BJ (cell line): ENCODE measurements at places on chromosomes 5 and 9.

DNA sequence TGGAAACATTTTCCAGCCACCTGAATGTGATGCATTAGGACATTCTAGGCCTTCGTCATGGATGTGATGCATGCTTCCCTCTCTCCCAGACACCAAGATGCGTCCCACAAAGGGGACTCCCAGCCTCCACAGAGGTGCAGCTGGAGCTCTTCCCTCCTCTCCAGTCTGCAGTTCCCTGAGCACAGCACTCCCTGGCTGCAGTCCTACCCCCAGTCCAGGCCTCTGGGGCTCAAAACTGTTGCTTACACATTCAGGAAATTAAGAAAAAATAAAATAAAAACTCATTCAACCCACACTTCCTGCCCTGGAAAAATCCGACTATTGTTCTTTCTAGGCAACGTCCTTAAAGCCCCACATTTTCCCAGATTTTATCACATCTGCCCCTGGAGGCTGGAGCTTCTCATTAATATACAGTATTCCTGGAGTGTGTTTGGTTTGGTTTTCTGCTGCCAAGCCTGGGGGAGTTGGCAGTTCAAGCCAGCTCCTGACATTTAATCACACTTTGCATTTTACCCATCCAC lies 78.4 kb upstream of the ICE1 start:
- DNase-seq = no peak

GRCh38 chr5:180658774-180659564 lies 9.6 kb upstream of the FLT4 start:
- no peak for DNase-seq

- DNase-seq = no peak
Observed at GRCh38 chr5:155957884-155958283, 369.1 kb upstream of the SGCD start.

GRCh38 chr9:93505541-93506132 lies 52.3 kb upstream of the FAM120AOS start:
- DNase-seq = no peak

DNA sequence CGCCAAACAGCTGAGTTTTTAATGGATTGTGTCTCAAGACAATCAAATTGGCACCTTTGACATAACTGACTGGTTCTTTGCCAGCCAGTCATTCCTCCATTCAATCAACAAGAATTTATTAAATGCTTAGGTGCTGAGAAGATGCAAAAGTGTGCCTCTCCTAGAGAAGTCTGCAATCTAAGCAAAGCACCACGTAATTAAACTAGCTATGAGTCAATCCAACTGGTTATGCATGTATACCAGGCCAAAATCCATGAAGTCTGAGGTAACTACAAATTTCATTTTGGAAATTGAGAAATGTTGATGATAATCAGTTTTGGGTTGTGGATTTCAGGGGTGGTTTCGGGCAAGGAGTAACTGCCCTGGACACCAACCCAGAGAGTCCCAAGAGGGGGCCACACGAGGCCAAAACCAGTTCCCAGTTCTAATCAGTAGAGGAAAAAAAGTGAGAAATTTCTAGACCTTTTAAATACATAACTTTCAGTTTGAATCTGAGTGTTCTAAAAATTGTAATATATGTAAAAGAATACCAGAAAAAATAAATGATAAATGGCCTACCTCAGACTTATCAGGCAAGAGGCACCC lies 92.6 kb downstream of the EFNA5 start:
- no peak for DNase-seq

GRCh38 chr5:37071901-37072581 lies 177.1 kb downstream of the CPLANE1 start:
- DNase-seq = peak; percentile 54

DNA sequence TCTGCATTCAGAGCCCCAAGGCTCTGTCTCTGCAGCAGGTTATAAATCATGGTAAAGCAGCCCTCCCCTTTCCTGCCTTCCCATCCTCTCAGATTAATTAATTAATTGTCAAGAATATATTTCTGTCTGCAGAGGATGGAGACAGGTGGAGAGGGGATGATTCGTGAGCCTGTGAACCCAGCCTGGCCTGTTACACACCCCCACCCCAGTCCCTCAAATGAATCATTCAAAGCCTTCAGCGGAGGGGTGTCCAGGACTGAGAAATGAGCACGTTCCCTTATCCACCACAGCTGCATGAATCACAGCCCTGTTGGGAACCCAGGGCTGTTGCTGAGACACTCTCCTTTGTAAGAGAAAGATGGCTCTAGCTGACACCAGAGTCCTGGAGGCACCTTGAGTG lies 56.0 kb downstream of the NIPAL4 start:
- peak; percentile 75 for DNase-seq

- no peak for DNase-seq
Observed at GRCh38 chr9:36169708-36170107, 520 bp downstream of the CCIN start.

- DNase-seq = no peak
Observed at GRCh38 chr5:57225553-57225952, 51.7 kb downstream of the GPBP1 start.

DNA sequence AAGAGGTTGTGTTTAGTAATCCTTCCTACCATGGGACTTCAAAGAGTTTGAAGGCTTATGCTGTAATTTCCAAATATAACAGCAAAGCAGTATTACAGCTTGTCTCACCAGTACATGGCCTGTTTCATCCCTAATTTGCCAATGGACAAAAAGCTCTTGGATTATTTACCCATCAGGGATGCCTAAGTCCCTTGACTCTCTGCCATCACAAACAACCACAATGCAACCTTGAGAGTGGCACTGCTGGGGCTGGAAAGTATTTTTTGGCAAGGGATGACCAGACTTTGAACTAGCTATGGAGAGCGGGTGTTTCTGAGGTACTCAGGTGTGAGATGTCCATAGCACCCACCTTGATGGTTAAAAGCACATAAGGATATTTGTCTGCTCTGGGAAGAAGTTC lies 9.1 kb downstream of the MAMDC2 start:
- DNase-seq = no peak

DNA sequence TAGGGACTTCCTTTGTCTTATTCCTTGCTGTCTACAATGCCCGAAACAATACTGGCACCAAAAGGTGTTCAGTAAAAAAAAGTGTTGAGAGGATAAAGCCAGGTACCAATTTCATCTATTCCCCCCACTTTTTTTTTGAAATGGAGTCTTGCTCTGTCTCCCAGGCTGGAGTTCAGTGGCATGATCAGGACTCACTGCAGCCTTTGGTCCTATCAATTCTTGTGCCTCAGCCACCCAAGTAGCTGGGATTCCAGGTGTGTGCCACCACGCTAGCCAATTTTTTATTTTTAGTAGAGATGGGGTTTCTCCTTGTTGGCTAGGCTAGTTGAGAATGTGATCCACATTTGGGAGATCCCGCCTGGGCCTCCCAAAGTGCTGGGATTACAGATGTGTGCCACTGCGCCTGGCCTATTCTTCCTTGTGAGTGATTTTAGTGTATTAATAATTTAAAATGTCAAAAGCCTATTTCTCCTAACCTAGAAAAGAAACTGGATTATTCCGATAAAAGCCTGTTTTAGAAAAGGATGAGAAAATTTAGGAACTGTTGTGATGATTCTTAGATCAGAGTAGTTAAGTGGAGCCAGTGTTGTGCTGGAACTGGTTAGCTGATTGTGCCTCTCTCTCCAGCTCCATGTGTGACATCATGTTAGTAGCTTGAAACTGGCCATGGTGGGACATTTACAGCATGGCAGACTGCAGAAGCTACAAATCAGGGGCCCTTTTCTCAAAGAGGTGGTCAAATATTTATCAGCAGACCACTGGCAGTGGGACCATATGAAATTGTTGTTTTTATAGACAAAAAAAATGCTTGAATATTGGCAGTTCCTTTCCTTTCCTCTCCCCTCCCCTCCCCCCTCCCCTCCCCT lies 14.3 kb downstream of the CDC42SE2 start:
- DNase-seq = no peak

DNA sequence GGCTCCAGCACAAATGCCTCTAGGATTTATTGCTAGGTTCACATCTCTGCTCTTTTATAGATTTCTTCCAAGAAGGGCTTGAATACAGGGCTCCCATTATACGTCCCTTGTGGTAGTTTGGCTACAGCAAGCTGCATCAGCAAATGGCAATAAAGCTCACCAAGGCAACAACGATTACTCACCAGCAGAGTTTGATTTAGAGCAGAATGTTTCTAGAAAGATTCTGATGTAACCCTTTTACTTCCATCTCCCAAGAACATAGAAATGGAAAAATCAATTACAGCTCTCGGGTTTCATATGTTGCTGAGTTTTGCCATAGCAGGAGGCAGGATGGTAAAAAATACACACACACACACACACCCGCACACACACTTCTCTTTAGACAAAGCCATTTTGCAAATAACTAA lies 124.2 kb upstream of the TNPO1 start:
- DNase-seq = peak; percentile 7

- DNase-seq = no peak
Observed at GRCh38 chr9:117293206-117294114, 121.4 kb downstream of the ASTN2 start.

- DNase-seq = no peak
Observed at GRCh38 chr5:52560366-52560765, 227.3 kb upstream of the ITGA1 start.

DNA sequence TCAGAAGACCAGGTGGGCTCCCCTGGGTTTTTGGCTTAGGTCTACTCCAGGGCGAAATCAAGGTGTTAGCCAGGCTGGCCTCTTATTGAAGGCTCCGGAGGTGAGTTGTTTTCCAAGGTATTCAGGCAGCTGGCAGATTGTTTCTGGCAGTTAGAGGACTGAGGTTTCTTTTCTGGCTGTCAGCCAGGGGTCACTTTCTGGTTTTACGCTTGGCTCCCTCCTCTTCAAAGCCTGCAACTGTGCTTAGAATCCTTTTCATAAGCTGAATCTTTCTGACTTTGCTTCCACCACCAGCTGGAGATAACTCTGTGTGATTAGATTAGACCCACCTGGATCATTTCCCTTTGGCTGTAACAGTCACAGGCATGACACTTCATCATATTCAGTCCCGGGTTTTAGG lies 24.6 kb downstream of the RFK start:
- DNase-seq = no peak

DNA sequence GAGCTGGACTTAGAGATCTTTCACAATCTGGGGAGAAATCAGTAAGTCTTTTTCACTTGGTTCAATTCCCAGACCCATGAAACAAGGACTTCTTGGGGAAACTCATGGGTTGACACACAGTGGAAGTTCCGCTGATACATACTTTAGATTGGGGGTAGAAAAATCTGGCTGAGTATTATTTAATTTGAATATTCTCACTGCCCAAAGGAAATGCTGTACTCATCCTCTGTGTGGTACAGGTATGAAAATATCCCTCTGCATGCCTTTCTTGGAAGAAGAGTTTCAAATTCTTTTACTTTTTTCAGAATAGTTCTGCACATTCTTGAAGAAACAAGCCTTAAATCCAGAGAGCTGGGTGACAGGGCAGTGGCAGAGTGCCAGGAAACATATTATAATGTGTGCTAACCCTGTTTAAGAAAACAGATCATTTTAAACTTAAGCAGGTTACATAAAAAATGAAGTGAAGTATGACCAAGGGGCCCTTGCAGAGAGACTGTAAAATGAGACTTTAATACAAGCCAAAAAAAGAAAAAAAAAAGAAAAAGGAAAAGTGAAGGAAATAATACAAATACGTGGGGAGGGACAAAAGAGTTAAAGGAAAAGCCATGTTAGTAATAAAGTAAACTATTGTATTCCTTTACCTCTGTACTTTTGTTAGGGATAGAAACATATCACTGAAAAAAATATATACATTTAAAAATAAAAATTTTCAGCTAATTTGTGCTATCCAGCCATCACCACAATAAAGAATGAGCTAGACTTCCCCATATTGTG lies 173.4 kb upstream of the NR3C1 start:
- DNase-seq = peak; percentile 41

- no peak for DNase-seq
Observed at GRCh38 chr5:147388184-147389108, 121.4 kb downstream of the DPYSL3 start.

- DNase-seq = no peak
Observed at GRCh38 chr9:14238079-14238478, 75.9 kb downstream of the NFIB start.

GRCh38 chr5:76025069-76025468 lies 58.1 kb upstream of the SV2C start:
- DNase-seq = no peak

DNA sequence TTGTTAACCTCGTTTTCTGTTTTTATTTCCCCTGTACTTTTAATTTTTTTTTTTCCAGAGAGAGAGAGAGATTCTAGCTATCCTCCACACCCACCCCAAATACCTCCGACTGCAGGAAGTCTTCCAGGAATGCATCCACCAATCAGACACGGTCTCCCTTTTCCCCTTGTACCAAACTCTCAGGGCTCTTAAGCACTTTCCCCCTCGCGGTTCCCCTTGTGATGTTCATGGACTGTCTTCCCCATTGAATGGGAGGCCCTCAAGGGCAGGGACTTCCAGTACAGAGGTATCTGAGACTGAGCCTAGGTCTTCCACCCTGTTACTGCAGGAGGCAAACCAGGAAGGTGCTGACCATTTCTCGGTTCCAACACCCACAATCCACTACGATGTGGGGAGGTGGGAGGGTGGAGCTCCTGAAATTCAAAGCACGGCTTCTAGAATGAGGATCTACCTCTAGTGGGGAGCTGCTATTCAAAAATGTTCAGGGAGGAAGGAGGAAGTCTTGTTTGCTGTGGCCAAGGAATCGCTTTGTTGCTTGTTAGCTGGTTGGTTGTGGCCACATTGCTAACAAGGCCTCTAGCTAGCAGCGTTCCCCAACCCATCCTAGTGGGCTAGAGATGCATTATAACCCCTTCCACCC lies 37.5 kb upstream of the PTGS1 start:
- DNase-seq = no peak

DNA sequence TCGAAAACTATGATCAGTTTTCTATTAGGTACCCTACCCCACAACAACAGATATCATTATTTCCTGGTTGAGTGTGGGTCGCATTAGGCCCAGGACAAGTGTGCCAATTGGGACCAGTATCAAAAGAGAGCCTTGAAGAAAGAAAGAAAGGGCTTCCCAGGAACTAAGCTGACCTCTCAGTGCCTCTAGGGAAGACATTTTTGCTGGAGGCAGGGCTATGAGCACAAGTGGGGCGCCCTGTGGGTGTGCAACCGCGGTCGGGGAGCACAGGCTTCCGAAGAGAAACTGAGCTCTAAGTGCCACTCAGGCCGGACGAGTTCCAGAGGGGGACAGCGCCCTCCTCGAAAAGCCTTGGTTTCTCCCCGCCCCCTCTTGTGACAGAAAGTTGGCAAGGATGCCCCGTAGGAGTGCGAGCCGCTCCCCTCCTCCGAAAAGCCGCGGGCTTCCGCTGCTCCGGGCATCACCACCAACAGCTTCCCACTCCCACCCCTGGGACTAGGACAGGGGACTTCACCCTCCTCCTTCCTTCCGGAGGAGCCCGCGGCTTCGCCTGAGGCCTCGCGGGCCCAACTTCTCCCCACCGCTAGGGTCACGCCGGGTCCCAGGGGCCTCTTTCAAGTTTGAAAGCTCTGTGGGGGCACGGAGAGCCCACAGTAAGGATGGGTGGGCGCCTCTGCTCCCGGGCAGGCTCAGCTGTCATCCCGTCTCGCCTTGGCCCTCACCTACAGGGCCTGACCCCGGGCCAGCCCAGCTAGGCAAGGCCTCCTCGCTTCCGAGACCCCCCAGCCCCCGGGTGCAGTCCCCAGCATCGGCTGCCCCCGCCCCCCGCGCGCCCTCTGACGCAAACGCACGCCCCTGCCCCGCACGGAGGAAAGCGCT lies 2.0 kb downstream of the NR2F1-AS1 start:
- DNase-seq = no peak

GRCh38 chr5:76582230-76583162 lies 40.7 kb downstream of the F2RL2 start:
- DNase-seq = no peak
